ENCODE measurements at places on chromosomes 4 and X.
A peak's percentile ranks its signal among the peaks of the same experiment; 100 is the strongest.

DNA sequence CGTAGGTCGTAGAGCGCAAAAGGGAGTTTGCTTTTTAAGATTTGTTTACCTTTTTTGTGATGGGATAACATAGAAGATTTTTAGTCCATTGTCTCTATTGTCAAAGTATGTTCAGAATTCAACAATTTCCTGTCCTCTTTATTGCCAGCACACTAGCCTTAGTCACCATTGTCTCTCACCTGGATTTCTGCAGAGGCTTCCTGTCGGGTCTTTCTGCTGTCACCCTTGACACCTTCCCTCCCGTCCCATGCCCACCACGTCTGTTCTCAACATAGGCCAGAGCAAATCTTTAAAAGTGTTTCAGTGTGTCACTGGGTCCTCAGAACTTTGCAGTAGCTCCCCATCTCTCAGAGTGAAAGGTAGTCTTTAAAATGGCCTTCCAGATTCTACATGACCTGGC lies 323.9 kb downstream of the TENM3 start:
- DNase-seq: no peak

DNA sequence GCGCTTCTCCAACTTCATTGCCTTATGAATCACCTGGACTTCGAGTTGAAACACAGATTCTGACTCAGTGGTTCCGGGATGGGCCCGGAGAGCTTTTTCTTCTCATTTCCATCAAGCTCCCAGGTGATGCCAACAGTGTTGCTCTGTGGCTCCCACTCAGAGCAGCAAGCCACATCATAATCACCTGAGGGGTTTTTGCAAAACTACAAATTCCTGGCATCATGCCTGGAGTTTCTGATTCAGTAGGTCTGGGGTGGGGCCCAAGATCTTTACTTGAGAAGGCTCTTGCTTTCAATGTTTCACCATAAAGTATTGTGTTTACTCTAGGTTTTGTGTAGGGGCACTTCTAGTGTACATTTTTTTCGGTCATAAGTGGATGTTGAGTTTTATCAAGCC lies 7.0 kb downstream of the MTM1 start:
- DNase-seq: no peak

DNA sequence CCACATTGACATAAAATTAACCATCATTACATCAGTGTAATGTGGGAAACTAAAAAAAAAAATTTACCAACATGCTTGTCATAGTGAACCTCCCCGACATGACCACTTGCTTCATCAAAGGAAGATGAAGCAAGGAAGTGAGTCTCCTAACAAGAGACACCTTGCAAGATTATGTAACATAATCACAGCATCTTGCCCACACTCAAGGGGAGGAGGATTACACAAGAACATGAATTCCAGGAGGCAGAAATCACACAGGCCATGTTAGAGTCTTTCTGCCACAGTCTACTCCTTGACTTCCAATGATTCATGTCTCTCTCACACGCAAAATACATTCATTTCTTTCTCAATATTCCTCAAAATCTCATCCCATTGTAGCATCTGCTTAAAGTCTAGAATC lies 93.3 kb downstream of the AKAP4 start:
- no peak for DNase-seq

DNA sequence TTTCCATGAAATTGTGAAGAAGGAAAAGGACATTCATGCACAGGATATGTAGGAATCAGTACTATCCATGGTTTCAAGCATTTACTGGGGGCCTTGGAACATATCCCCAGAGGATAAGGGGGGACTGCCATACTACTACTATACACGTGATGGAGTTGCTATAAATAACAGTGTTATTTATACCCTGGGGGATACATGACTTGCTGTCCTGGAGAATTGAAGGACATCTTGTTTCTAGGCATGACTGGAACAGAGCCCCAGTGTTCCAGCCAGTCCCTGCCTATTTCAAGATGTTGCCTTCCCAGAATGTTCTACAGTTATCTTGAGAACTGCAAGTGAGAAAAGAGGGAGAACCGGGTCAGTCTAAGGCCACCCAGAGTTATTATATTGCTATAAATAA lies 39.6 kb upstream of the ZNF81 start:
- no peak for DNase-seq

- DNase-seq: no peak
Measured at GRCh38 chrX:30468471-30468870, 109.1 kb downstream of the TASL start.

DNA sequence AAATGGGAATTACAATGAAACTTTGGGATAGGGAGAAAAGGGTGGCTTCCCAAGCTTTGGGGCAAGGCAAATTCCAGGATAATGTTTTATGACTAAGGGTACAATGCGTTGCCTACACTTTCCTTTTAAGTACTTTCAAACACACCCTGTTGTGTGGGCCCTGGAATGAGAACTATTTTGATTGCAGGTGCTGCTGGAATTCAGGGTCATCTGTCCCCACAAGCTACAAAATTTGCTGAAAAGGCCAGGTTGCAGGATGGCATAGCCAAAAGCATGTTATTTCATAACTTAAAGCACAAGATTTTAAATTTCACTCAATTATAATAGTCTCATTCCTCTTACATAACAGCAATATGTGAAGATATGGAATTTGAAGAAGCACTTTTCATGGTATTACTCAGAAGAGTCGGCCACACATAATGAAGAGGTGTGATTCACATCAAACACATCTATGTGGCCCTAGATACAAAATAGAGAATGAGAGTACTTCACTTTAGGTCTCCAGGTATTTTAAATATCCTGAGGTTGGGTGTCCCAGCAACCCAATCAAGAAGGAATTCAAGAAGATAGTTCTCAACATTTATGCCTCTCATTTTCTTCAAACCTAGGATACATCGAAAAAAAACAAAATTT lies 89.3 kb downstream of the APBB2 start:
- DNase-seq: no peak

- DNase-seq: no peak
Measured at GRCh38 chr4:31187979-31188378, 467.8 kb downstream of the PCDH7 start.

DNA sequence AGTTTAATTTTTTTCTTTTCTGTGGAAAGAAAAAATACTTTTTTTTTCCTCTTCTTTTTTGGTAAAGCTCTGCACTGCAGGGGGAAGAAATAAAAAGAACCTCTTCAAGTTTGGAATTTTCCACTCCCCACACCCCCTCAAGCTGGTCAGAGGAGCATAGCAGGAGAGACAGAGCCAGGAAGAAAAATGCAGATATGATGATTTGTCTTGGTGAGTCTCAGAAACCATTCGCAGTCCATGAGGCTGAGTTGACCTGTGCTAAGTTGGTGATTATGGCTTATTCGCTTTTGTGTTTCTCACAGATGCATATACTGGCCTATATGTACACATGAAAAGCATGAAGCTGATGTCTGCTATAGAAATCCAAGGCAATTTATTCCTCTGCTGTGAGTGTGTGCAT lies 205.9 kb downstream of the LDB2 start:
- no peak for DNase-seq

DNA sequence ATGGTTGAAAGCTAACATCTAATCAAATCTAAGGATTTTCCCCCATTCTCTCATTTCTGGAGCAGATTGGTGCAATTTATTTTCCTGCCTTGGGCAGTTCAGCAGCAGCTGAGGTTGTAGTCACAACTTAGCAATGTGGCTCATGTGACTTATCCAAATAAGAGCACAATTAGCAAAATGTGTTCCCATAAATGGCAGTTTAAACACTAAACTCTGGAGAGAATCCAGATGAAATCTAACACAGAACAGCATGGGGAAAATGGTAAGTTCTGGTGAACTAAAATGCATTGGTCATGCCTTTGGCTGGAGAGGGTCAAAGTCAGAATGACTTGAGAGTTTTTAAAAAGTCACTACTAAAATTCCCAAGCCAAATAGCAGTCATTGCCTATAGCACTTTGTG lies 422.6 kb upstream of the DIPK2B start:
- no peak for DNase-seq

GRCh38 chr4:79445371-79445781 lies 37.3 kb upstream of the GK2 start:
- DNase-seq: peak; percentile 95

All from NCI-H2171 treated with DMSO at 0.1 percent for 48 hours (cell line).